ENCODE measurements at places on chromosomes 13 and 19. TPM values are rescaled to one million over a fixed set of nuclear protein-coding genes. Genes with fewer than 3 reads are reported as not detected.

GRCh38 chr19:11138601-11139300 is 16.8 kb downstream of the SPC24 start:
- no peak for DNase-seq

GRCh38 chr19:53977991-53978731 is 13.3 kb upstream of the CACNG6 start:
- DNase-seq: peak; percentile 45

- no peak for DNase-seq
Observed at GRCh38 chr19:35955881-35956634, 19.9 kb downstream of the LRFN3 start.

GRCh38 chr19:57825511-57825910 is 4.6 kb upstream of the ZNF587B start:
- DNase-seq: no peak

GRCh38 chr13:43785650-43786471 is 911 bp downstream of the ENOX1 start:
- peak; percentile 35 for DNase-seq

GRCh38 chr19:3720349-3720917 is 12.2 kb downstream of the TJP3 start:
- no peak for DNase-seq

GRCh38 chr13:41267106-41267505 is 3.7 kb upstream of the MTRF1 start:
- DNase-seq: no peak

The SOHLH2 gene
- total RNA-seq: not detected

The OVOL3 gene
- not detected for total RNA-seq
